ENCODE measurements at places on chromosomes 11 and 22.

DNA sequence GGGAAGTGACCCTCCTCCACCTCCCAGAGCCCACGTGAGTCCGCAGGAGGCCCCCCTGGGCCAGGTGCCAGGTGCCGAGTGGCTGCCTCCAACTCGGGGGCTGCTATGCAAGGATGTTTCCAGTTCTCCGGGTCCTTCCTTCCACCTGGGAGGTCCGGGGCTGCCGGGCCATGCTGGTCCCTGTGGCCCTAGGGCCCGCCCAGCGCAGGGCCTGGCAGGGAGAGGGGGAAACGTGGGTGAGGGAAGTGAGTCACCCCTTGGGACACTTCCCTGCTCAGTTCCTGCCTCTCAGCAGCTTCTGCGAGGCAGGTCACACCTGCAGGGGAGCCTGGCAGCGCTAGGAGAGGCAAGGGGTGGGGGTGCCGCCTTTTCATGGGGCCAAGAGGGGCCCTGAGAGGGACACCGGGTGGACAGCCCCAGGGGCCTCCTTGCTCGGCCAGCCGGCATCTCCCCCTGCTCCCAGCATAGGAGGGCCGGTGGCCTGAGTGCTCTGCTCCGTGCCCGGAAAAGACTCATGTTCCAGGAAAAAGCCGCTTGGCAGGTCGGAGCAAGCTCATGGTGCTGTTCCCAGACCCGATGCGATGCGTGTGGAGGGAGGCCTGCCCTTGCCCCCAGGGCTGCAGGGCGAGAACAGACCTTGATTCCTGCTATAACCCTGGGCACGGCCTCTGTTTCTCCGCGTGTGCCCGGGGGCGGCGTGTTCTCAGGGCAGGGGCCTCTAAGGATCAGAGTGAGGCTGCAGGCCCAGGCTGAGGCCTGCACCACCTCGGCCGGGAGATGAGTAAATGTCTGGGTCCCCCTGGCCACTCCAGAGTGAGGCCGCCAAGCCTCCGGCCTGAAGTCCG lies 30.3 kb upstream of the WNT7B start:
- peak; percentile 52 for DNase-seq

GRCh38 chr11:68043349-68044144 lies 4.7 kb downstream of the TCIRG1 start:
- no peak for DNase-seq

- no peak for DNase-seq
These were observed 260.2 kb upstream of the NARS2 start for GRCh38 chr11:78834886-78835285.

DNA sequence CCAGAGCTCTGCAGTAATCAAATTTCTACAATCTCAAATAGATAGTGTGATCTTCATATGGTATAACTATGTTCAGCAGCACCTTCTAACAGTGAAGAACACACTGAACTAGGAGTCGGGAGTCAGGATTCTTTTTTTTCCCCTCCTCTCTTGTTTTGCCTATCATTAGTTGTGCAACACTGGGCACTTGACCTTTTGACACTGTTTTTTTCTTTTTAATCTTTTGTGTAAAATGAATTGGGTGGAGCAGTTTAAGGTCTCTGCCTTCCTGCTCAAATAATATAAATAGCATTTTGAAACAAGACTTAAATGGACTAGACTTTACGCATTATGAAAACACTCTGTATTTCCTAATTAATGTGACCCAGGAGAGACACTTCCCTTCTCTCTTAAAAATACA lies 39.7 kb downstream of the CTSC start:
- DNase-seq: no peak

DNA sequence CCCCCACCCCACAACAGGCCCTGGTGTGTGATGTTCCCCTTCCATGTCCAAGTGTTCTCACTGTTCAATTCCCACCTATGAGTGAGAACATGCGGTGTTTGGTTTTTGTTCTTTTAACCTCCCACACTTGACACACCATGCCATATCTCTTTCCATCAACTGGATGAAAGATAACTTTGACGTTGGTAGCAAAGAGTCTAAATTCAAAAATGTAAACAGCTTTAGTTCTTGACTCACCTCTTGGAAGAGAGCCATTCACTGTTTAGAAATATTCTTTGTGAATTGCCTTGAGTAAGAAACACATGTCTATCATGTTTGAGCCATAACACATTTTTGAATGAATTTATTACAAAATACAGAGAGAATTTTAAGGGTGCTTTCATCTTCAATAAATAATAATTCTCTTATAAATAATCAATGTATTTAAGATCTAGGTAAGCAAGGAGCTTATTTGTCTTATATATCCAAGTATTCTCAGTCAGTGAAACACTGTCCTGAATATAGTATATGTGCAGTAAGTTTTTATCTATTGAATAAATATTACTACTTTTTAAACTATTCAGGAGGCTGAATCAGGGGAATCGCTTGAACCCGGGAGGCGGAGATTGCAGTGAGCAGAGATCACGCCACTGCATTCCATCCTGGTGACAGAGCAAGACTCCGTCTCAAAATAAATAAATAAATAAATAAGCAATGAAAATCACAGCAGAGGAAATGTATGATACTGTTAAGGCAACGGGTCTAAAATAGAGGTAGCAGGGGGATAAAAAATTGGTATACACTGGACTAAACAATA lies 6.7 kb downstream of the CARD18 start:
- no peak for DNase-seq

- DNase-seq: no peak
These were observed 149.1 kb downstream of the UVRAG start for GRCh38 chr11:75964071-75964470.

DNA sequence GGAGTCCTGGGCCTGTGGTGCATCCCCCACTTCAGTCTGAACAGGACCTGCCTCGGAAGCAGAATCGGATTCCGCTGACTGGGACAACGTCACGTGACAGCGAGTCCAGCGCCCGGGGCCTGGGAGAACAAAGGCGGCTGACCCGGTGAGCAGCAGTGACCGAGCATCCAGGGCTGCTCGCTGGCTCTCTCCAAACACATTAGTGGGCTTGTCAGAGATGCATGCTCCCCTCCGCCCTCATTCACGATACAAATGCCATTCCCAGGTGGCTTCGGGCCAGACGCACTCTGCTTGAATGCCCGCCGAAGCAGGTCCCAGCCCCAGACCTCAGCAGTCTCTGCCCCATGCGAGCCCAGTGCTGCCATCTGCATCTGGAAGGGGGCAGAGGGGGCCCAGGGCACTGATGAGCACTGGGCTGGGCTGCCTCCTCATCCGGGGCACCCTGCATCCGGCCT lies 91.0 kb downstream of the WNT7B start:
- no peak for DNase-seq

DNA sequence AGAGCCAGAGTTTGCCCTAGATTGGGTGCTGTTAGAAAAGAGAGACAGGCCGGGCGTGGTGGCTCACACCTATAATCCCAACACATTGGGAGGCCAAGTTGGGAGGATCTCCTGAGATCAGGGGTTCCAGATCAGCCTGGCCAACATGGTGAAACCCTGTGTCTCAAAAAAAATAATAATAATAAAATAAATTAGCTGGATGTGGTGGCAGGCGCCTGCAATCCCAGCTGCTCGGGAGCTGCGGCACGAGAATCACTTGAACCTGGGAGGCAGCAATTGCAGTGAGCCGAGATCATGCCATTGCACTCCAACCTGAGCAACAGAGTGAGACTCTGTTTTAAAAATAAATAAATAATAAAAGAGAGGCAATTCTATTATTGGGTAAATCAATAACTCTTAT lies 199.2 kb upstream of the GUCY1A2 start:
- no peak for DNase-seq

GRCh38 chr22:37166675-37167066 lies 17.0 kb upstream of the IL2RB start:
- DNase-seq: peak; percentile 77

GRCh38 chr11:126282736-126283591 lies at the start of gene TIRAP:
TIRAP (plus strand) TSS chr11:126283093; CDS start chr11:126290895, 7,802 bp downstream.
- DNase-seq: peak; percentile 47

GRCh38 chr11:132802947-132803346 lies 729.4 kb downstream of the OPCML start:
- DNase-seq: no peak

DNA sequence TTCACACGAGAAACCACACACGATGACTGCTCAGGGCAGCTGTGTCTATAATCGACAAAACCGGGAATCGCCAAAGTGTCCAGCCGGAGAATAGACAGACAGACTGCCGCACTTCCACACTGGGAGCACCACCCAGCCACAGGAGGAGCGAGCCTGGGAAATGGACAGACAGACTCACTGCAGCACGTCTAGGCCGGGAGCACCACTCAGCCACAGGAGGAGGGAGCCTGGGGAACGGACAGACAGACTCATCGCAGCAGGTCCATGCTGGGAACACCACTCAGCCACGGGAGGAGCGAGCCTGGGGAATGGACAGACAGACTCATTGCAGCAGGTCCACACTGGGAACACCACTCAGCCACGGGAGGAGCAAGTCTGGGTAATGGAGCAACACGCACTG lies 137.2 kb downstream of the BRD1 start:
- no peak for DNase-seq

DNA sequence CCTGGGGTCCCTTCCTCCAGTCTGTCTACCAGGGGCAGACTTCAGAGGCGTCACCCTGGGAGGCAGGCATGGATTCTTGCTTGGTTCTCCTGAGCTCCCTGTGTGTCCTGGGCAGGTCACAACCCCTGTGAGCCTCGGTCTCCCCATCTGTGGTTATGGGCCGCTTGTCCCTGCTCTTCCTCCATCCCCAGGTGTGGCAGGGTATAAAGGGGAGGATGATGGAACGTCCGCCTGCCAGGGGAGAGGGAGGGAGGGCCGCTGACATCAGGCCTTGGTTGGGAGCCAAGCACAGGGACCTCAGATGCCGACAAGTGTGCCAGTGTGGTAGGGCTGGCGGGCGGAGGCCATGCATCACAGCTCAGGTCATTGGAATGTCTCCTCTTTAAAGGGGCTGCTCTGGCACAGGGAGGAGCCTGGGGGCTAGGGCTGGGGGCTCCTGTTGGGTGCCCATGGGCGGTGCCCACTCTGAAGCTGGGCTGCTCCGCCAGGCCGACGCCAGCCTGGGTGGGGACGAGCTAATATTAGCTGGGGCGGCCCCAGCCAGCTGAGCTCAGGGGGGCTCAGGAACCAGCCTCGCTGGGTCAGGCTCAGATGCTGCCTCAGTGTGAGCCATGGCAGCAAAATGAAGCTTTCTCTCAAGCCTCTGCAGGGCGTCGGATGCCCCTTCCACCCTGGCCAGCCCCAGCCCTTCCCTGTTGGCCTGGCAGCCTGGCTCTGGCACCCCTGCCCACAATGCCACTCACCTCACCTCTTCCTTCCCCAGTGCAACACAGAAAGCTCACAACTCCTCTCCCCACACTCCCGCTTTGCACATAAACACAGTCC lies 12.8 kb downstream of the KCNC1 start:
- DNase-seq: no peak

DNA sequence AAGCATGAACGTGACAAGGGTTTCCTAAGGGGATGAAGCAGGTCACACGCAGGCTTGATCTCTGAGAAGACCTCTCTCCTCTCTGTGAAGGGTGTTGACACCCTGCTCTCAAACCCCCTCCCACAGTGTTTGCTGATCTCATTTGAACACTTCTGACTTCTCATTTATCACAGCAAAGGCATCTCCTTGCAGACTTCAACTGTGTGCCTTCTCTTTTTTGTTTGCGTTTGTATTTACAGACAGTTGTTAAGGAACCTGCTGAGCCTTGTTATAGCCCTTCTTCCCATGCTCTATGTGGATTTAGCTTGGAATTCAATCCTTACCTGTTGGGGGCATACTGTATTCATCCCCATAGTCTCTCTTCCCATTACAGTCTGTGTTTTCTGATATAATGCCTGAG lies 206.5 kb downstream of the NELL1 start:
- DNase-seq: no peak

DNA sequence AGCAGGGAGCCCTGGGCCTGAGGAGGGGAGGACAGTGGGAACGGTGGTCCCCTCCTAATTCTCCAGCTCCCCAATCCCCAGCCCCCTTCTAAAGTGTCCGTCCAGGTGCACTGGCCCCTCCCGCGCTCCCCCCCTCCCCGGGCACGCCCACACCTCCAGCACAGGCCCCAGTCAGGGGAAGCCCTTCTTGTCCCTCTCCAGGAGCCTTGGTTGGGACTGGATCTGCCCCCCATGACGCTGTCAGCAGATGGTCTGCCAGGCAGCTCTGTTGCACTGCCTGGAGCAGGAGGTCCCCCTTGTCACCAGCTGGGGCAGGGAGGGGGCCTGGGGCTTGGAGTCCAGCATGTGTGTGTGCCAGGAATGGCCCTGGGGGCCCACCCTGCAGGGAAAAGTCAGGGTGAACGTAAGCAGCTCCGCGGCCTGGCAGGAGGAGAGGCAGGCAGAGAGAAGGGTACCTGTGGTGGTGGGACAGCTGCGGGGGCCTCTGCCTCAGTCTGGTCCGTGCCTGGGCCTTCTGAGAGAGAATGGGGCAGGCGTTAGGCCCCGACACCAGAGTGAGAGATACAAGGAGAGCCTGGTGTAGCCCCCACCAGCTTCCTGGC lies 1.6 kb downstream of the IRF7 start:
- no peak for DNase-seq

- peak; percentile 2 for DNase-seq
These were observed 34.2 kb upstream of the FSHB start for GRCh38 chr11:30196400-30197206.

- no peak for DNase-seq
These were observed 934.9 kb downstream of the BRD1 start for GRCh38 chr22:48892578-48893287.

GRCh38 chr11:111937844-111938243 lies 701 bp downstream of the DIXDC1 start:
- no peak for DNase-seq

DNA sequence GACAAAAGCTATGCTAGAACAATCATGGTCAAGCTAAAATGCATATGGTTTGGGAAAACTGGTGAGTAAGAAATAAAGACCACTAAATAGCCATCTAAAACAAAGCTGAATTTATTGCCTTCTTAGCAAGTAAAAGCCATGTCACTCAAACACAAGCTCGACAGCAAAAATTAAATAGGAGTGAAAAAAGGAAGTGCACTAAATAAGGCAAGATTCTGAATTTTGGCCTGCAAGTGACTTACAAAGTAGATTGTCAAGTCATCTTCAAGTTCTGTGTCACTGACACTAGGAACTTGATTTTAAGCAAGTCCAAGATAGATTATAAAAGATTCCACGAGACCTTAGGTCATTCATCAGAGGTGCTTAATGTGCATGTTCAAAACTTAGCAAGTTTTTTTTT lies 27.4 kb downstream of the TUG1 start:
- DNase-seq: no peak

GRCh38 chr22:48186146-48186790 lies 1423.8 kb downstream of the TBC1D22A start:
- no peak for DNase-seq

DNA sequence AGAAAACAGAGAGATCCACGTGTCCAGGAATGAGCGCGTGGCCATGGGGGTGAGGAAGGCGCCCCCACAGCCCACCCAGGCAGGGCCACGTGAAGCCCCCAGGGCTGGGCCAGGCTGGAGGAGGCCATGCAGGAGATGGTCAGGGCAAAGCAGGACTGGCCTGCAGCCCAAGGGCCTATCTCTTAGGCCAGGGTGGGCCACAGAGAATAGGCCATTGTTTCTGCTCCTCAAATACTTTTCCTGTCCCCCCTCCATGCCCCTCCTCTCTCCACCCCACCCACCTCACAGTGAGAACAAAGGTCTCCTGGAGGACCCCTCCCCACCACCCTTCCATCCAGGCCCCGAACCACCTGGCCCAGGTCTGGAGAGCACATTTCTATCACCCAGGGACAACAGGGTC lies 8.3 kb upstream of the CDC42EP1 start:
- DNase-seq: no peak

- no peak for DNase-seq
These were observed 46.6 kb upstream of the LIN7C start for GRCh38 chr11:27553186-27553585.

- DNase-seq: no peak
These were observed 48.7 kb downstream of the TBC1D22A start for GRCh38 chr22:46810856-46811786.

All from CD4-positive, alpha-beta T cell treated with Interferon gamma for 1 hour (primary cell).